LNCaP clone FGC (cell line): ENCODE measurements at places on chromosomes 3 and 15.

GRCh38 chr3:116002235-116002634 is 378.9 kb downstream of the GAP43 start:
- DNase-seq: no peak

GRCh38 chr3:83928391-83928790 is 1030.4 kb upstream of the CADM2 start:
- peak; percentile 52 for DNase-seq

- DNase-seq: no peak
Observed at GRCh38 chr3:71419369-71419768, 164.2 kb downstream of the FOXP1 start.

DNA sequence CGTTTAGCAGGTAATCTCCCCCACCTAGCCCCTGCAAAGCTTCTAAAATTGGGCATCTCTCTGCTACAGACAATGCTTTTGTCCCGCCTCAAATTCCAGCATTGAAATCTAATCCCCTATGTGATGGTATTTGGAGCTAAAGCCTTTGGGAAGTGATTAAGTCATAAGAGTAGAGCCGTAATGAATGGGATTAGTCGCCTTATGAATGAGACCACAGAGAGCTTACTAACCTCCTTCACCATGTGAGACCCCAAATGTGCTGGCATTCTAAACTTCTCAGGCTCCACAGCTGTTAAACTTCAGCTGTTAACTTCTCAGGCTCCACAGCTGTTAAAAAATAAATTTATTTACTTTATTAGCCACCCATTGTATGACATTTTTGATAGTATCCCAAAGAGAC is 374.2 kb upstream of the BCHE start:
- DNase-seq: no peak

DNA sequence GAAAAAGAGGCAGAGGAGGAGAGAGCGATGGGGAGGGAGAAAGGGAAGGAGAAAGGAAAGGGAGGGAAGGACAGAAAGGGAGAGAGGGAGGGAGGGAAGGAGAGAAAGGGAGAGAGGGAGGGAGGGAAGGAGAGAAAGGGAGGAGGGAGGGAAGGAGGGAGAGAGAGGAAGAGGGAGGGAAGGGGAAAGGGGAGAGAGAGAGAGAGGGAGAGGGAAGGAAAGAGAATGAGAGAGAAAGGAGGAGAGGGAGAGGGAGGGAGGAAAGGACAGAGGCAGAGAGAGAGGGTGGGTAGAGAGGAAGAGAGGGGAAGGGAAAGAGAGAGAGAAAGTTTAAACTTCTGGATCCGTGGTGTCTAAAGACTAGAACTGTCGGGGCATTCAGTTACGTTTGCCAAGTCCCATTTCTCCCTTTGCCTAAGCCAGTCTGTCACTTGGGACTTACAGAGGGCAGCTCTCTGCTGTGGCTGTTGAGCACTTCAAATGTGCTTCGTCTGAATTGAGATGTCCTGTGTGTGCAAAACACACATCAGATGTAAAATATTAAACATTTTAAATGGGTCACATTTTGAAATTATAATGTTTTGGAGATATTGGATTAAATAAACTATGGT is 62.6 kb downstream of the PLXNA1 start:
- DNase-seq: no peak

DNA sequence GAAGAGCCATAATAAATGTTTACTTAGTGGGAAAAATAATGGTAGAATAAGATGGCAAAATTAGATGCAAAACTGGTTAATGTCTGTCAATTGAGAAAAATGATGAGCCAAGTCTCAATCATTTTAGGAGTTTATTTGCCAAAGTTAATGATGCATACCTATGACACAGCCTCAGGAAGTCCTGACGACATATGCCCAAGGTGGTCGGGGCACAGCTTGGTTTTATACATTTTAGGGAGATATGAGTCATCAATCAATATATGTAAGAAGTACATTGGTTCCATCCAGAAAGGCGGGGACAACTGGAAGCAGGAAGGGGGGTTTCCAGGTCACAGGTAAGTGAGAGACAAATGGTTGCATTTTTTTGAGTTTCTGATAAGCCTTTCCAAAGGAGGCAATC is 31.5 kb downstream of the CLEC3B start:
- no peak for DNase-seq

DNA sequence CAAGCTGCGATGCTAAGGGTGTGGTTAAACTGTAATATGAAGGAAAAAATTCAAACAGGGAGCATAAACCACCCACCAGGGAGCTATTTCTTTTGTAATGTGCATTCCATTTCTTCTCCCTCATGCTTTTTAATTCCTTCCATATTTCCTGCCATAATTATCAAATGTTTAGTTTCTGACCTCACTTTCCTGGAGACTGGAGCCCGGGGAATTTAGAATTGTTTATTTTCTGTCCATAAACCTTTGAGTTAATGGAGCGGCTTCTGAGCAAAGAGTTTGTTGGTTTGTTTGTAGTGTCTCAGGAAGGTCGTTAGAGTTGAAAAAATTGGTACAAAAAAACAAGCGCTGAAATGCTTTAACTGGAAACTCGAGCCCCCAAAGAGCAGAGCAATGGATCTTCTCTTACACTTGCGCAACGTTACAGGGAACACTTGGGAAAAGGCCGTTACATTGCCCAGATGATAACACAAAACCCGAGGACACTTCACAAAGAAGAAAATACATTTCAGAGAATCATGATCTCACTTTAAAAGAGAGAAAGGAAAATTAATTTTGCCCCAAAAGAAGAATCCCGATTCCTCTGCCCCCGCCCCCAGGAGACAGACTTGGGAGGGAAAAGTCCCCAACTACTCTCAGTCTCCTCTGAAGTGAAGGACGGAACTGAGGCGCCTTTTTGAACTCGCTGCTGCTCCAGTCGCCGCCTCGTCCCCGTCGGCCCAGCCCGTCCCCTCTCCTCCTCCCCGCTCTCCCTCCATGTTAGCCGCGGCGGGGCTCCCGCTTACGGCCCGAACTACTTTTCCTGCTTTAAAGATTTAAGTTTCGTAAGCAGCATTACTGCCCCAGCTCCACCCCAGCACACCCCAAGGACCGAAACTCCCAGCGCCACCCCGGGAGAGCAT is 842 bp downstream of the FSTL1 start:
- no peak for DNase-seq

- no peak for DNase-seq
Observed at GRCh38 chr15:75727851-75728715, 15.4 kb upstream of the CSPG4 start.

GRCh38 chr3:187831125-187832051 is 86.1 kb upstream of the BCL6 start:
- no peak for DNase-seq

- no peak for DNase-seq
Observed at GRCh38 chr15:38072348-38073177, 138.1 kb downstream of the TMCO5A start.

DNA sequence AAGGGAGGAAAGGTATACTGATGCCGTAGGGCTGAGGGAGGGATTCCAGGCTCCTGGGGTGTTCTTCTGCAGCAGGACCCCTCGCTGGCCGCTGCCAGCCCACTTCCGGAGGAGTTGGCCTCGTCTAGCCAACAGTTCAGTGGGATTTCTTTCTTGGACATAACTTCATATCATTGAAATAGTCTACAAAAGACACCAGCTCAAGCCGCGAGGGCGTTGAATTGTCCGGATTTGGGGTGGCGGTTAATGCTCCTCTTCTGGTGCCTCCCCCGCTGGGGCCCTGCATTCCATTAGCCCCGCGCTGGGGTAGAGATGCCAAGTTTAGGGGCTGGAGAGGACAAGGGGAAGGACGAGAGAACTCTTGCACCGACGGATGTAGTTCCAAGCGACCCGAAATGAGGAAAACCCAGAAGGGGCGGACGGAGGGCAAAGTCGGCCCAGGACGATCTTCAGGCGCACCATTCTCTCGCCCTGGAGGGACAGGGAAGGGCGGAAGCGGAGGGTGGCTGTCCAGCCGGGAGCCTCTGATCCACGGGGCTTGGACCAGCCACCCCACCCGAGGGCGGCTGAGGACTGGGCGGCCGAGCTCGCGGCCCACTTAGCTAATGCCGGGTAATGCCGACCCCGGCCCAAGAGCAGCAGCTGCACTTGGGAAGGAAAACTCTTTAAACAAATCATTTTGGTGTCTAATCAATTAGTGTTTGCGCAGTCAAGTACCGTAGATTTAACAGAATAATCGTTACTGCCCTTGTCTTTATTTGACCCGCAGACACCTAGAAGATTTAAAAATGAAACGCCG is 4.7 kb upstream of the ONECUT1 start:
- DNase-seq: no peak

- DNase-seq: no peak
Observed at GRCh38 chr3:152976239-152976638, 141.3 kb downstream of the P2RY1 start.

- DNase-seq: no peak
Observed at GRCh38 chr3:168611826-168612225, 516.1 kb upstream of the GOLIM4 start.

GRCh38 chr3:60657972-60658371 is 593.3 kb downstream of the FHIT start:
- no peak for DNase-seq

- no peak for DNase-seq
Observed at GRCh38 chr3:8657804-8658305, 13.3 kb upstream of the SSUH2 start.

- DNase-seq: no peak
Observed at GRCh38 chr15:51234176-51234927, 104.0 kb downstream of the CYP19A1 start.

DNA sequence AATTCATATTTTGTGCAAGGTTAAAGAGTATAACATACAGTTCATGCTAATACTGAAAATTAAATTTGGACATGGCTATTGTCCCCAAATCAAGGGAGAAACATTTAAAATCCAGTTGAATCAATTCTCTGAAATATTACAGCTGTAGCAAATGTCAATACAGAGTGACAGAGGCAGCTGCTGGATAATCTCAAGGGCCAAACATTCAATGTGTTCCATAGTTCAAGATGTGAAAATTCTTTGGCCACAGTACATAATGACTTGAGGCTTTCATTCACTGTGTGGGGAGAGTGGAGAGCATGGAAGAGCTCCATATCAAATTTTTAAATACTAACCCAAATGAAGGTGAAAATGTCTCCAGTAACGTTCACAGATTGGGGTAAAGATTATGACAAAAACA is 1192.8 kb upstream of the CADM2 start:
- DNase-seq: no peak

DNA sequence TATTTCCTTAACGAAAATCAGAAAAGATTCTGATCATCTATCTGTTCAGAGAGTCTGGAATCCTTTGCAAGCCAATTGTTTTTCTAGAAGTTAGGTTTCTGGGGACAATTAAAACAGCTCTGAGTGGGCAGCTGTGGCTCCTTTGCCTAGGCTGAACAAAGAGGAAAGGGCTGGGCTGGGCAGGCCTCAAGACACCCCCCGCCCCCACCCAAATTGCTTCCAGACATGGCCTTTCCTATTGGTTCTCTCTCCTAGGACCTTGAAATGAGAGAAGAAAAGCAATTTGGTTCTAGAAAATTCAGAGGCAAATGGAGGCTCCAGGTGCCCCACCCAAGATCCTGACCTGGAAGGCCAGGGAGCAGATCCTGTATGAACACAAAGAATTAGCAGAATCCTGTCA is 2.3 kb upstream of the ADPGK start:
- DNase-seq: no peak

- DNase-seq: no peak
Observed at GRCh38 chr3:171260899-171261298, 199.3 kb downstream of the TNIK start.

DNA sequence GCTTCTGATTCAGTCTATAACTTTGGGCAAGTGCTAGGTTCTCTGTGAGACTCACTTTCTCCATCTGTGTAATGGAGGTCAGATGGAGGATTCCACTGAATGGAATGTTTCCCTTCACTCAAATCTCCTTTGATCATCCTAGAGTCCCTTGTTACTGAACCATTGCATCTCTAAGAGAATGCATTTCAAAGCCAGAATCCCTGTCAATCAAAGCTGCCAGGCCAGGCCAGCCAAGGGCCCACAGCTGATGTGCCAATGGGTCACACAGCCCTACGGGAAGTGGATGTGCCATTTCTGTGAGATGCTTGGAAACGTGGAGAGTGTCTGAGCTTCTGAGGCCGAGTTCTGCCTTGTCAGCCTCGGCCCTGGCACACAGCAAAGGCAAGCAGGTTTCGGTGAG is 32.4 kb downstream of the SCN5A start:
- DNase-seq: no peak

DNA sequence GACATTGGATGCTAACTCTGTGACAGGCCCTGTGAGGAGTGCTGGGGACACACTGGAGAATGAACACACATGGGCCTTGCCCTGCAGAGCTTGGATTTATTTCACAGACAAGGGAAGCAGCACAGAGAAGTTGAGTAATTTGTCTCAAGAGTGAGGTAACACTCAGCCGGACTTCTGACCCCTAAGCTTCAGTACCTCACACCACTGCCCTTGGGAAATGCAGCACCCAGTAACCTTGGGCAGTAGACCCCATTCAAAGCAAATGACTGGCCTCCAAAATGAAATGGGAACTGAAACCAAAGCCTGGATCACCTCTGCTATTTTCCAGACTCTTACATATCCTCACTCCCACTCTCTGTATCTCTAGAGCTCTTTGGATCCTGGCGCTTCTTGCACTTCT is 37.3 kb downstream of the RFT1 start:
- DNase-seq: no peak

GRCh38 chr3:123129532-123129931 is 62.7 kb downstream of the PDIA5 start:
- no peak for DNase-seq

DNA sequence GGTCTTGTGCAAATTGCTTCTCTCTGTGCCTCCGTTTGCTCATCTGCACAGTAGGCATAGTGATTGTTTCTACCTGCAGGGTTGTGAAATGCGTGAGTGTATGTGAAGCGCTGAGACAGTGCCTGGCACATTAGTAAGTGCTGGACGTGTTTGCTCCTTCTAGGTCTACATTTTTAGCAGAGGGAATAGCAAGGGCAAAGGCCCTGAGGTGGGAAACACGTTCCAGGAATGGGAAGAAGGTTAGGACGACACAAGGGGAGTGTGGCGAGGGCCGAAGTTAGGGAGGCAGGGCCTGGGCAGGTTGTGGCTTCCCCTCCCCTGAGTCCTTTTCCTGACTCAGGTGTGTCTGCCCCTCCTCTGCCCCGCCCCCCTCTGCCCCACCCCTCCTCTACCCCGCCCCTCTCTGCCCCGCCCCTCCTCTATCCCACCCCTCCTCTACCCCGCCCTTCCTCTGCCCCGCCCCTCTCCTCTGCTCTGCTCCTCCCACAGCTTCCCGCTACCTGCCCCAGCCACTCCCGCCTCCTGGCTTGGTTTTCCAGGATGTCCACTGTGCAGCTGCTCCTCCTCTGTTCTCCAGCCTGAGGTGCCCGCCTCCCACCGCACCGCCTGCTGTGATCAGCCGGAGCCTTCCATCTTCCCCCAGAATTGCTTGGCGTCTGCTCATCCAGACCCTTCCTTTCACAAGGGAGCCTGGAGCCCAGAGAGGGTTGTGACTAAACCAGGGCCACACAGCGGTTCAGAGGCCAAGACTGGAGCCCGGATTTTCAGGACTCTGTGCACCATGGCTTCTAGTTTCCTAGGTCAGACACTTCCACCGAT is 31.1 kb upstream of the SMAD6 start:
- DNase-seq: no peak

GRCh38 chr15:91947293-91947679 is 93.8 kb downstream of the SLCO3A1 start:
- no peak for DNase-seq
